ENCODE measurements at places on chromosomes 1 and 21.

GRCh38 chr1:168867941-168868634 lies 139.1 kb upstream of the DPT start:
- no peak for DNase-seq

- DNase-seq, result no peak
Measured at GRCh38 chr1:85450832-85451231, 14.1 kb downstream of the DDAH1 start.

DNA sequence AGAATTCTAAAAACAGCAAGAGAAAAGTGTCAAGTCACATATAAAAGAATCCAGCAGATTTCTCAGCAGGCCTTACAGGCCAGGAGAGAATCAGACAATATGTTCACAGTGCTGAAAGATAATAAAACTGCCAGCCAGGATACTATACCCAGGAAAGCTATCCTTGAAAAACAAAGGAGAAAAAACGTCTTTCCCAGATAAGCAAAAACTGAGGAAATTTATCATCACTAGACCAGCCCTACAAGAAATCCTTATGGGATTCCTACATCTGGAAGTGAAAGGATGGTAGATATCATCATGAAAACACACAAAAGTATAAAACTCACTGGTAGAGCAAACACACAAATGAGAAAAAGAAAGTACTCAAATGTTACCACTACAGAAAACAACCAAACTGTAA lies 25.2 kb upstream of the UTS2 start:
- DNase-seq, result no peak

DNA sequence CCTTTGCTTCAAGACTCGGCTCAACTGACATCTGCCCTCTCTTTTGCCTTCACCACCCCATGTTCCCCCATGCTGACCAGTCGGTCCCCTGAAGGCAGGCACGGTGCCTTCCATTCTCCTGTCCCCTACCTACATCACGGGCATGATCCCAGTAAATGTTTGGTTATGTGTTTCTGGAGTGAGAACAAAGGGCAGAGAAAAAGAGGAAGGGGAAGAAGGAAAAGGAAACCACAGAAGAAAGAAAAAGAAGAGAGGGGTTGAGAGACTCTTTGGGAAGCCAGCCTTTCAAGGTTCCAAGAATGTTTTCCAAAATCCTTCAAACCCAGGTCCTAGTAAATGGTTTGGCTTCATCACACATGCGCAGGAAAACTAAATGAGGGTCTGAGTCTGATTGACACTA lies 84.9 kb downstream of the CDC7 start:
- DNase-seq, result no peak

DNA sequence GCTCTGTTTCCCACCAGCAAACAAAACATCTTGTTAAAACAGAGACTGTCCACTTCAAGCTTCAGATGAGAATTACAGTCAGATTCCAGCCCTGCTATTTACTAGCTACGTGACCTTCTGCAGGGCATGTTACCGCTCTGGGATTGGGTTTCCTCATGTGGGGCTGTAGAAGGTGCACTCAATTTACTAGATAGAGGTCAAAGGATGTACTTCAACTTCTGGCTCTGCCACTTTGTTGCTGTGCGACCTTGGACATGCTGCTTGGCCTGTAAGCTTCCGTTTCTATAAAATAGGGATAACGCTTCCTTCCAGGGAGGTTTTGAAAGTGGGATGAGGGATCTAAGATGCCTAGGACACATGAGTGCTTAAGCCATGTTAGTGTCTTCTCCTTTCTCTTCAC lies 46.0 kb upstream of the LRIG2 start:
- no peak for DNase-seq

DNA sequence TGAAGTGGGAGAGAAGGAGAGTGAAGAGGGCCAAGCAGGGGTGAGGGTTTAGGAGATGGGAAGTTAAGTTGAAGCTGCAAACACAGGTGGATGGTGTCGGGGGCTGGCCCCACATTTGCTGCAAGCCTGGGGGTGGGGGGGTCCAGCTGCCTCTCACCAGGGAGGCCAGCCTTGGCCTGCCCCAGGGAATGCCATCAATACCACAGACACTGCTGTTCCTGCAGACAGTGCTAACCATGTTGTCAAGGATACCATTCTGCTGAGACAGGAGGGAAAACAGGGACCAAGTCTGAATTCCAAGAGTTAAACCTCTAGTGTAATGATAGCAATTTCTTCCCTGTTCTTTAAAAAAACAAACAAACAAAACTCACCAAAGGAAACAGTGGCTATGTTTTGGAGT lies 8.0 kb downstream of the MECR start:
- no peak for DNase-seq

DNA sequence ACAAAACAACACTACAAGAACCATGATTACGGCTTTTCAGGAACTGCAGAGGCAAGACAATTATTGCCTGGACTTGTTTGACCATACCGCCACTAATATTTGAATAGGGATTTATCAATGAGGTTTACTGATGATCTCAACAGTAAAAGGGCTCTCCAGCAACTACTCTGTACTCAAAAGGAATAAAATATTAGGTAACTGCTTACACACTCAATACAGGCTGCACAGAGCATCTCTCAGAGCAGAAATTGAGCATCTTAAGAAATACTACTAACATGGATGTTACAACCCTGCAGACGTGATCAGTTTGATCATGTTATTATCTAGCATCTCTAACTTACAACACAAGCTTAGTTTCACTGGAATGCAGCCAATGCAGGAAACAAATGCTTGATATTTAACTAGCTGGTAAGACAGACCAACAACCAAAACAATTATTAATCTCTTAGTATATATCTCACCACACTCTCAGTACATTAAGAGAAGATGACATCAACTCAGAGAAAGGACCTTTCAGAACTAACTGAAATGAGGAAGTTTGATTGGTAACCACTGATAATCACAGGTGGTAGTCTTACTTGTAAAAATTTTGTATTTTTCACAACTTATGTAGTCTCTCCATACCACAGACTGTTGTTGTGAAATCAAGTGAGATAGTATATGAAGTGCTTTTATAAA lies 52.2 kb downstream of the PUM1 start:
- no peak for DNase-seq

GRCh38 chr1:169308313-169309039 lies 59.1 kb downstream of the NME7 start:
- no peak for DNase-seq

- no peak for DNase-seq
Measured at GRCh38 chr1:8597455-8597854, 220.0 kb downstream of the RERE start.

DNA sequence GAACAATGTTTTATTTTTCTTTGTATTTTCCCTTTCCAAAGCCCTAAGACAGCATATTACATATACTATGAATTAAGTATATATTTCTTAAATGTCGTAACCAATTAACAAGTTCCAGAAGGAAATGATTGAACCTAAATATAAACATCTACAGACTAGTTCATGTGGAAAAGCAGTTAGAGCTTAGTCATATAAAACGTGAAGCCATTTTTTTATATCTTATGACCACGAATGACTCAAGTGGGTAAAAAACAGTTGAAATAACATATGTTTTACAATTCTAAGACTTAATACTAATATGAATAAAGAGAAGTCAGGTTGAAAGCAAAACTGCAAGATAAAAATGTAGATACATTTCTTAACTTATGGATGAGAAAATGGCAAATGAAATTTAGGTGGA lies 307.3 kb downstream of the BRINP3 start:
- DNase-seq, result no peak

DNA sequence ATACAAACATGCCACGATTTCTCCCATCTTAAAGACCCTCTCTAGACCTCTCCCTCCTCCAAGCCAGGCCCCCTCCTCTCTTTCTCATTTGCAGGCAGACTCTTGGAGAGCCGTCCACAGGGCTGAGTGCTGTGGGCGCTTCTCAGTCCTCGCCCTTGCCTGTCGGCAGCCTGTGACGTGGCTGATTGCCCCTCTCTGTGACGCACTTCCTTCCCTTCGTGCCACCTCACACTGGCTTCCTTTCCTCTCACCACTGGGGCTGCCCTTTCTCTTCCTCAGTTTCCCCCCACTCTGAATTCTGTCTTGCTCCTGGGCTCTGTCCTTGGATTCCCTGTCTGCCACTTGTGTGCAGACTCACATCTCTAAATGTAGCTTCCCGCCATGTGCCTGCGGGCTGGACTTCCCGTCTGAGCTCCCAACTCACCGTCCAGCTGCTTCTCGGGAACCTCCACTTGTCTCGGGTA lies 227.2 kb downstream of the CAMTA1 start:
- no peak for DNase-seq

- peak; percentile 24 for DNase-seq
Measured at GRCh38 chr21:41895643-41896493, 16.7 kb upstream of the PRDM15 start.

GRCh38 chr1:65554829-65555228 lies 134.4 kb downstream of the LEPR start:
- no peak for DNase-seq

DNA sequence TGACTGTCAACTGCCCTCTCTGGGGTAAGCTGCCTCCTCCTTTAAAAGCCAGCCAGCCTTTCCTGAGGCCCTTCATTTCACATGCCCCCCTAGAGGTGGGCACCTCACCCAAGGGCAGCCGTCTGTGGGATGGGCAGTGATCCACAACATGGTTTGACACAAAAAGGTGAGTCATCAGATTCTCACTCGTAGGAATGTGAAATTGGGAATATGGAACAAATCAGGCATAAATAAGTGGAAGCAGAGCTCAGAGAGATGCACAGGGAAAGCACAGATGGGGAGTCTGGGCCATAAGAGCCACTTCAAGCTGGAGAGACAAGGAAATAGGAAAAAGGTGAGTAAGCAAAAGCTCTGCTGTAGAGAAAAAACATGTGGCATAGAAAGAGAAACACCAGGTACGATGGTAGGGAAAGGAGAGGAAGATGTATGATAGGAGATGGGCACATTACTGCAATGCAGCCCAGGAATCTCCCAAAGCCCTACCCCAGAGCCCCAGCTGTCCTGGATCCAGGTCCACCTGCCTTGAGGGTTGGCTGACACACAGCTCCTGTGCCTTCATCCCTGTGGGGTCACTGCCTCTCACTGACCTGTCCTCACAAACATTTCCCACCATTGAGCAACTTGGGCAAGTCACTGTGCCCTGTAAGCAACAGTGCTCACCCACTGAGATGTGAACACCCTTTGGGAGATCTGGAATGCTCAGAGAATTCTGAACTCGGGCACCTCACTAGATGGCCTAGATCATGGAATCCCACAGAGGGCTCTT lies 86.6 kb downstream of the ASTN1 start:
- DNase-seq, result no peak

GRCh38 chr1:6440198-6441126 lies 15.9 kb downstream of the ESPN start:
- peak; percentile 34 for DNase-seq

DNA sequence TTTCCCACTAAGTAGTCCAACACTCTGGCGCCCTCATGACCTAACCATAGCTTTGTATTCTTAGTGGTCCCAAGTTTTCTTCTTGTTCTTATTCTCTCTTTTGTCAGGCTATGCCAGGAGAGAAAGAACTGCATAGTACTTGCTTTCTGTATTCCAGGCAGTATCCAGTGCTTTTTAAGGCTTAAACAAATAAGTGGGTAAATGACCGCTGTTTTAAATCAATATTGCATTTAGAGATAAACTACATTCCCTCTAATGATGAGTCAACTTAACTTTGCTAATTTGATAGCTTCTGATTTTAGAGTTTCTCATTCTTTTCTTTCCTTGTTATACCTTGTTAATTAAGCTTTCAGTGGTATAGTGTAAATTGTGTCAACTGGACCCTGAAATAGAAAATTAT lies 139.6 kb downstream of the ZP4 start:
- no peak for DNase-seq

DNA sequence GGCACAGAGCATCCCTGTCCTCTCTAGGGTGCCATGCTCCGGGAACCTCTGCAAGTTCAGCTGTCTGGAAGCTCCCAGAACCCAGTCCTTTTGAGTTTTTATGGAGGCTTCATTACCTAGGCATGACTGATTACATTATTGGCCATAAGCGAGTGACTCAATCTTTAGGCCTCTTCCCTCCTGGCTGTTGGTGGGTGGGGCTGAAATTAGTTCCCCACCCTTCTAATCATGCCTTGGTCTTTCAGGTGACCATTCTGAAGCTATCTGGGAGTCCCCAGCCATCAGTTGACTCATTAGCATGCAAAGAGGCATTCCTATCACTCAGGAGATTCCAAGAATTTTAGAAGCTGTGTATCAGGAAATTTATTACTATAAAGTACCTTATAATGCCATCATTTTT lies 46.6 kb downstream of the WLS start:
- DNase-seq, result no peak

DNA sequence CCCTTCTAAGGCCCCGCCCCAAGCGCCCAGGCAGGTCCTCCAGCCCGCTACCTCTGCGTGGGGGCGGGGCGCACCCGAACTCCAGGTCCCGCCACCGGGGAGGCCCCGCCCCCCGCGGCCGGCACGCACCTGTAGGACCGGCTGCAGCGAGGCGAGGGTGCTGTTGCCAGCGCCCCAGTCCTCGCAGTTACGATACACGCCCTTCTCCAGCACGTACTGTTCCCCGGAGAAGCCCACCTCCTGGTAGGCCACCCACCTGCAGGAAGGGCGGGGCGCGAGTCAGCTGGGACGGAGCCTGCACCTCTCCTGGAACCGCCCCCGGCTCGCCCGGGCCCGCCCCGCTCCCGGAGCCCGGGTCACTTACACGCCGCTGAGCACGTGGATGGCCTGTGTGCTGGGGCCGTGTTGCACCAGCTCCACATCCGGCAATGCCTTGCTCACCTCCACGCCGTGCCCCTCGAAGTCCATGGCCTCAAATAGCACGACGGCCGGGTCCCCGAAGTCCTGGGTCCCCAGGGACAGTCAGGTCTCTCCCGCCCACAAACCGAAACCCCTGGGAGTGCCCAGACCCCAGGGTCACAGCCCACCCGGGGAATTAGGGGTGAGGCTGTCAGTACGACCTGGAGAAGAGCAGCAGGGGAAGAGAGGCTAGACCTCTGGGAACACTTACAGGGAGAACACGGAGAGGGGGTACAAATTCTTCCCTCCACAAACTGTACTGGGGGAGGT lies 17.3 kb downstream of the CRYBG2 start:
- DNase-seq, result peak; percentile 71

- DNase-seq, result no peak
Measured at GRCh38 chr21:42452401-42453223, 43.4 kb downstream of the RSPH1 start.

GRCh38 chr1:39335216-39335615 lies 130.7 kb downstream of the MACF1 start:
- no peak for DNase-seq

DNA sequence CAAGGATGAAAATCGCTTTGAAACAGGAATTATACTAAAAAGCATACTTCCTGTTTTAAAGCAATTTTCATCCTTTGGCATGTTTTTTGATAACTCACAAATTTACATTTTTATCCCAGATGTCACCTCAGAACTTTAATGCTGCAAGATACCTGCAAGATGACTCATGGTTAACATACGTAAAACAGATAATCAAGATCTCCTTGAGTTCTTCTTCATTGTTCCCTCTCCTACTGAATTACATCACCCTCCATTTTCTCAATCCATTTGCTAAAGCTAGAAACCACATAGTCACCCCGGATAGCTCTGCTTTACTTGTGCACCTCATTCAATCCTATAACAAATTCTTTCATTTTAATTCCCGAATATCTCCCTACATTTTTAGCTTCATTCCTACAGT lies 1114.2 kb downstream of the PLA2G4A start:
- no peak for DNase-seq

GRCh38 chr1:148372731-148373130 lies 110.4 kb downstream of the PPIAL4G start:
- no peak for DNase-seq
